GM12878 (cell line): ENCODE measurements at places on chromosomes 11 and 22. TPM values are rescaled to one million over a fixed set of nuclear protein-coding genes. Genes with fewer than 3 reads are reported as not detected.

Gene MYOD1
- not detected in 2 replicates for total RNA-seq

- DNase-seq: no peak
- no peaks in the 10 kb centered on the region for H3K36me3 ChIP-seq
- H3K27me3 ChIP-seq: no peaks in the 10 kb centered on the region
- no peaks in the 10 kb centered on the region for H3K4me1 ChIP-seq
- no peak overlapping the region for H3K4me3 ChIP-seq
- H3K27ac ChIP-seq: no peak overlapping the region
Measured at GRCh38 chr11:105215528-105215927, 76.0 kb upstream of the CARD18 start.

Gene TPST2
- 31.2 and 32.2 TPM in 2 replicates for total RNA-seq

Gene DEUP1
- not detected in 2 replicates for total RNA-seq

DNA sequence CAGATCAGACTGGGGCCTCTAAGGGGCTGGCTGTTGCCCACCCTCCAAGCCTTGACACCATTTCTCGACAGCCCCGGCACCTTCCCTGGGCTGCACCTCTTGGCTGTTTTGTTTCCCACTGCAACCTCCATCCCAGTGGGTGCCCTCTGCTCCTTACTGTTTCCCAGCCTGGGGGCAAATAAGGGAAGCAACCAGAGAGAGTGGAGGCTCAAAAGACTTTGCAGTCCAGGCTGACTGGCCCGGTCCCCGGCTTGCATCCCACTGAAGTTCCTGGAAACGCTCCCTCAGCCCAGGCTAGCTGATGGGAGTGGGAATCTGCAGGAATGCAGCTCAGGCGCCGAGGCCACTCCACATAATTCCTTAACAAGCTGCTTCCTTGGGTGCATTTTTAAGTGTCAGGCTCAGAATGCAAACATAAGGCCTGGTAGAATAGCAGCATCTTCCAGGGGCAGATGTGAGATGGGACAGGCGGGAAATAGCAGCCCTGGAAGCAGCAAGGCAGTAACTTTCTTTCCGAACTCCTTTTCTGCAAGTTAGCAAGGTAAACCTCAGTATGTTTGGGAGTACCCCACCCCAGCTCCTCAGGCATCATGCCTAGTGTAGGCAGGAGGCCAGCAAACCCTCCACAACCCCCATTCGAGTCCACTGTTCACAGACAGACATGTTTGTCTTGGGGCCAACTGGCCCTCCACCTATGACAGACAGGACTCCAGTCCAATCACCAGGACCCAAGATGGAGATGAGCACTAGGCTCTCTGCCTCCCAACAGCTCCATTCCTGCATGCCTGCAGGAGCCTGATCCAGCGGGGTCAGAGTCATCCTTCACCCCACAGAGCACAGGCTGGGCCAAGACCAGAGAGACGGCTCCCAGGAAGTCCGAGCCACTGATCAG, 39.3 kb downstream of the RPL27A start:
- peaks cover 6% of the 10 kb centered on the region for H3K4me1 ChIP-seq
- DNase-seq: no peak
- no peaks in the 10 kb centered on the region for H3K36me3 ChIP-seq
- H3K4me3 ChIP-seq: no peak overlapping the region
